ENCODE measurements at places on chromosomes 2 and 18. TPM values are rescaled to one million over a fixed set of nuclear protein-coding genes. Genes with fewer than 3 reads are reported as not detected.

- peak overlapping the region; percentile 60 for H3K27ac ChIP-seq
- H3K4me3 ChIP-seq, result no peak overlapping the region
- no peaks in the 10 kb centered on the region for H3K36me3 ChIP-seq
- no peaks in the 10 kb centered on the region for H3K27me3 ChIP-seq
- H3K4me1 ChIP-seq, result peaks cover 73% of the 10 kb centered on the region
- no peak for DNase-seq
These were observed 55.5 kb upstream of the HS6ST1 start for GRCh38 chr2:128374001-128374710.

DNA sequence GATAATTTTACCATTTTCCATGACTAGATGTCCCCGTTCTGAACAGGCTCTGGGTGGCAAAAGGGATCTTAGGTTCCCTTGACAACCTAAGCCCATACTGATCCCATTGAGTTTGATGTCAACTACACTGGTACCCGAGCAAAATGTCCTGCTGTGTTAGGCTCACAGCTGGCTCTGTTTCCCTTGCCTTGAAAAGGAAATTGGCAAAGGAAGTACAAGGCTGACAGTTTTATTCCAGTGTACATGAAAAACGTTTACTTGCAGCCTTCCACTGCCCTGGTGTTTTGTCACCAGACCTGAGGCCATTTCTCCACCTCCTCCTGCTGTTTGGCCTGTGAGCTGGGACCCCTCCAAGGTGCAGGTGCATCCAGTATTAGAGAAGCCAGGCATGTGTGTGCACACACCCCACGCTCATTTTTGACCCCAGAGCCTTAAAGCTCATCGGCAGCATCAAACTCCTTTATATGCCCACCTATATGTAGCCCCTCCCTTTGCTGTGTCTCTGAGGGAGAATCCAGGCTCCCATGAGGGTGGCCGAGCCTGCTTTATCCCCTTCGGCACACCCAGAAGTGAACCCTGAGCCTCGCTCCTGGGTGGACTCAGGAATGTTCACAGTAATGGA is 171.3 kb downstream of the NDUFA10 start:
- H3K4me3 ChIP-seq, result no peak overlapping the region
- H3K27ac ChIP-seq, result no peak overlapping the region
- H3K36me3 ChIP-seq, result no peaks in the 10 kb centered on the region
- H3K4me1 ChIP-seq, result no peaks in the 10 kb centered on the region
- no peak for DNase-seq

Gene BIN1
- 23.3 TPM for total RNA-seq

- H3K4me1 ChIP-seq, result no peaks in the 10 kb centered on the region
- no peaks in the 10 kb centered on the region for H3K36me3 ChIP-seq
- DNase-seq, result no peak
- no peak overlapping the region for H3K4me3 ChIP-seq
These were observed 39.5 kb upstream of the IMP4 start for GRCh38 chr2:130303169-130303568.

DNA sequence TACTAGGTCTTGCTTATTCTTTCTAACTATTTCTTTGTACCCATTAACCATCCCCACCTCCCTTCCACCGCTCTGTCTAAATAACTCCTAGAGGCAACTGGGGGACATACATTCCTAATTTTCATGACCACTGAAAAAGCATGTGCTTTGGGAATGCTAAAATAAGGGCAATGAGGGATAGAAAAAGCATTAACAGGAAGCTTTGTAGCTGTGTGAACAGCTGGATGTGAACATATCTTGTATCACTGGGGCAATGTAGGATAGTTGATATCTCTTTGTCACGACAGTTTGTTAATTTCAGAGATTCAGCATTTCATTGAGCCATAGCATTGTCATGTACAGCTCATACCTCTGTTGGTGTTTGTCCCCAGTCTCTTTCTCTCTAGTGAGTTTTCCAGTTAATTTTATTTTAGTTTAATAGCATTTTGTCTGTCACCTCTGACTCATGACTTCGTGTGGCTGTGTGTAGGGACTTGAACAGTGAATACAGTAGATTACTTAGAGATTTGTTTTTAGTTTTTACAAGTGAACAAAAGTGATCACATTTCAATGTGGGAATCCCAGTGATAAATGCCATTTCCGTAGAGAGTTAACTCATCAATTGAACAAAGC is 230.3 kb upstream of the NRP2 start:
- no peak overlapping the region for H3K4me3 ChIP-seq
- no peaks in the 10 kb centered on the region for H3K27me3 ChIP-seq
- no peak overlapping the region for H3K27ac ChIP-seq

Gene ZFP36L2
- 36.2 TPM for total RNA-seq

Gene ACOXL
- not detected for total RNA-seq

GRCh38 chr2:226742347-226742746 is 57.3 kb downstream of the IRS1 start:
- no peak for DNase-seq
- peak overlapping the region; percentile 42 for H3K27ac ChIP-seq
- H3K27me3 ChIP-seq, result no peaks in the 10 kb centered on the region
- peaks cover 13% of the 10 kb centered on the region for H3K4me1 ChIP-seq

GRCh38 chr2:174142290-174142689 is 106.0 kb downstream of the OLA1 start:
- H3K27me3 ChIP-seq, result no peaks in the 10 kb centered on the region
- H3K36me3 ChIP-seq, result no peaks in the 10 kb centered on the region
- DNase-seq, result no peak

Gene KCNG2
- not detected for total RNA-seq

Gene PFN4
- not detected for total RNA-seq

GRCh38 chr18:79487801-79488201 is 92.1 kb downstream of the NFATC1 start:
- no peak overlapping the region for H3K27ac ChIP-seq
- H3K36me3 ChIP-seq, result peaks cover 6% of the 10 kb centered on the region
- H3K4me3 ChIP-seq, result no peak overlapping the region
- no peaks in the 10 kb centered on the region for H3K27me3 ChIP-seq
- DNase-seq, result no peak

GRCh38 chr2:102449370-102449974 is 23.6 kb upstream of the SLC9A4 start:
- DNase-seq, result no peak
- no peaks in the 10 kb centered on the region for H3K4me1 ChIP-seq
- H3K27me3 ChIP-seq, result no peaks in the 10 kb centered on the region
- no peaks in the 10 kb centered on the region for H3K36me3 ChIP-seq
- H3K4me3 ChIP-seq, result no peak overlapping the region

DNA sequence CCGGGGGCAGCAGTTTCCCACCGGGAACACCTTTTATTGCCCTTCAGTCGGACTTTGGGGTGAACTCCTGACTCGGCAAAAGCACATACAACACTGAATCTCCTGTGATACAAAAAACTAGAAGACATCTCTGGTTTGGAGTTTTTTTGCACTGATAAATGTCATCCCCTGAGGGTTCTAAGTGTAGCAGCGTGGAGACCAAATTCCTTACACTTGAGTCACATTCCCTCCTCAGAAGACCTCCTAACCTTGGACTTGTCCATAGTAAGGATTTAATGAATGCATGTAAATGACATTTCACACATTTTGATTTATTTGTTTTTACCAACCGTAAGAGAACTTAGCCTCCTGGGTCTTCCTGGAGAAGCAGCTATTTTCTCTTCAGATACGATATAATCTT is 54.0 kb upstream of the GPR45 start:
- no peak for DNase-seq
- H3K4me1 ChIP-seq, result no peaks in the 10 kb centered on the region
- no peak overlapping the region for H3K4me3 ChIP-seq
- H3K27ac ChIP-seq, result no peak overlapping the region
- no peaks in the 10 kb centered on the region for H3K27me3 ChIP-seq
- no peaks in the 10 kb centered on the region for H3K36me3 ChIP-seq

Gene POTEJ
- not detected for total RNA-seq

Gene AQP12A
- total RNA-seq, result not detected

Gene GCG
- total RNA-seq, result not detected

Gene LBX2
- total RNA-seq, result not detected

Gene TEKT4
- not detected for total RNA-seq

Gene SP140L
- total RNA-seq, result 4.8 TPM

DNA sequence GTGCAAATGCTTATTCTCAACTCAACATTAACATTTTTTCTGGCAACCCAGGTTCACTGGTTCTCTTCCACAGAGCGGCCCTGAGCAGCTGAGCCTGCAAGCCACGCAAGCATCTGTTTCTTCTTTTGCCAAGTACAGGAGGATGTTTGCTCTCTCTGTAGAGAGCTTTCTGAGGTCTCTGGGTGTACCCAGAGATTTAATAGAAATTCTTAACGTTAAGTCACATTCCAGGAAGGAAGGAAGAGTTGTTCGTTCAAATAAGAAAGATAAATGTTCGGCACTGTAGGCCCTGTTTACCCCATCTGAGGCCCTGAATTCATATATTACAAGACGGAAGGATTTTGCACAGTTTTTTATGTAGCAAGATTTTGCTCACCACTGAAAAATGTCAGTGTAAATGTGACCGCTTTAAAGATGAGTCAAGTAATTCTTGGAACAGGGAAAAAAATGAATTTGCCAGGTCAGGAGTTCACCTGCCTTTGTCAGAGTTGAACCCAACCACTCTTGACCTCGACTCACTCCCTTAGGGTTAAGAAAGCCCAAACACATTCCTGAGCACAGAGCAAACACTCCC is 30.1 kb downstream of the KCTD18 start:
- H3K36me3 ChIP-seq, result no peaks in the 10 kb centered on the region
- H3K27me3 ChIP-seq, result no peaks in the 10 kb centered on the region
- no peak overlapping the region for H3K4me3 ChIP-seq
- H3K4me1 ChIP-seq, result no peaks in the 10 kb centered on the region
- DNase-seq, result no peak
- peak overlapping the region; percentile 10 for H3K27ac ChIP-seq

GRCh38 chr18:56316727-56317126 is 321.7 kb downstream of the TXNL1 start:
- H3K36me3 ChIP-seq, result no peaks in the 10 kb centered on the region
- H3K4me3 ChIP-seq, result no peak overlapping the region
- no peak for DNase-seq
- H3K27me3 ChIP-seq, result no peaks in the 10 kb centered on the region
- H3K27ac ChIP-seq, result no peak overlapping the region
- no peaks in the 10 kb centered on the region for H3K4me1 ChIP-seq

Gene SCYGR7
- not detected for total RNA-seq

GRCh38 chr2:109679626-109680025 is 65.5 kb downstream of the SOWAHC start:
- H3K27ac ChIP-seq, result no peak overlapping the region
- H3K36me3 ChIP-seq, result no peaks in the 10 kb centered on the region
- H3K4me3 ChIP-seq, result no peak overlapping the region
- no peaks in the 10 kb centered on the region for H3K27me3 ChIP-seq

DNA sequence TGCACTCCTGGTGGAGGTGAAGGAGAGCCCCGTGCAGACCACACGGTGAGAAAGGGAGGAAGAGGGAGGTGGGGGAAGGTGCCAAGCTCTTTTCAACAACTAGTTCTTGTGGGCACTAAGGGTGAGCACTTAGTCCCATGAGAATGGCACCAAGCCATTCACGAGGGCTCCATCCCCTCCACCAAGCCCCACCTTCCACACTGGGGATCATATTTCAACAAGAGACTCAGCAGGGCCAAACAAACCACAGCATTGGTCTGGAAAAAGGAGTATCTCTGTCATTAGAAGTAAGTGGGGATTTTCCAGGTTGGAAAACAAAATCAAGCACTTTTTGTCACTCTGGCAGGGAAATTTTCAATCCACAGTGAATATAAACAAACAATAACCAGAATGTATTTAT is 38.4 kb downstream of the ZAP70 start:
- no peak overlapping the region for H3K27ac ChIP-seq
- DNase-seq, result no peak
- H3K4me1 ChIP-seq, result peaks cover 9% of the 10 kb centered on the region
- no peak overlapping the region for H3K4me3 ChIP-seq

GRCh38 chr2:167749016-167749415 is 498.4 kb downstream of the STK39 start:
- H3K4me3 ChIP-seq, result no peak overlapping the region
- no peaks in the 10 kb centered on the region for H3K27me3 ChIP-seq
- H3K36me3 ChIP-seq, result no peaks in the 10 kb centered on the region
- no peaks in the 10 kb centered on the region for H3K4me1 ChIP-seq

- no peaks in the 10 kb centered on the region for H3K4me1 ChIP-seq
- no peak overlapping the region for H3K4me3 ChIP-seq
- H3K27ac ChIP-seq, result no peak overlapping the region
- DNase-seq, result no peak
- no peaks in the 10 kb centered on the region for H3K27me3 ChIP-seq
- no peaks in the 10 kb centered on the region for H3K36me3 ChIP-seq
These were observed 611.7 kb upstream of the NETO1 start for GRCh38 chr18:73479477-73479876.

Gene FNDC4
- total RNA-seq, result 13.9 TPM

DNA sequence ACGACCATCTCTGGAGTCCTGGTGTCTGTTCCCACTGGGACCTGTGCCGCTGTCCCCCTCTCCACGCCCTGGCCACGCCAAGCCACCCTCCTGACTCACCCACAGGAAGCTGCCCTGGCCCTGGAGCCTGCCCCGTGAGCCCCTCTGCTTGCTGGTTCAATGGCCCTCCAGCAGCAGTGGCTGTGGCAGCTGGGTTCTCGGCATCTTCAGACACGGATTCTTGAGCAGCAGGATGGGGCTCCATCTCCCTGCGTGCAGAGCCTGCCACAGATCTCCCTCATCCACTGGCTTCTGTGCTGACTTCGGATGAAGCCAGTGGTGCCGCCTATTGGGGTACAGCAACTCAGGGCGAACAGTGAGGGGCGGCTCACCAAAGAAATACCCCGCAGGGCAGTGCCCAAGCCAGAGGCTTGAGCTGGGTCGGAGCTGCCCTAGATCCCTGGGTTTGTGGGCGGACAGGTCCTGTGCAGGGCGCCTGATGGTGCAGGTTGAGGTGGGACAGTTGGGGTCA is 14.0 kb downstream of the CAPN10 start:
- H3K4me1 ChIP-seq, result peaks cover 6% of the 10 kb centered on the region
- H3K4me3 ChIP-seq, result no peak overlapping the region
- no peak overlapping the region for H3K27ac ChIP-seq
- no peaks in the 10 kb centered on the region for H3K27me3 ChIP-seq
- DNase-seq, result no peak

DNA sequence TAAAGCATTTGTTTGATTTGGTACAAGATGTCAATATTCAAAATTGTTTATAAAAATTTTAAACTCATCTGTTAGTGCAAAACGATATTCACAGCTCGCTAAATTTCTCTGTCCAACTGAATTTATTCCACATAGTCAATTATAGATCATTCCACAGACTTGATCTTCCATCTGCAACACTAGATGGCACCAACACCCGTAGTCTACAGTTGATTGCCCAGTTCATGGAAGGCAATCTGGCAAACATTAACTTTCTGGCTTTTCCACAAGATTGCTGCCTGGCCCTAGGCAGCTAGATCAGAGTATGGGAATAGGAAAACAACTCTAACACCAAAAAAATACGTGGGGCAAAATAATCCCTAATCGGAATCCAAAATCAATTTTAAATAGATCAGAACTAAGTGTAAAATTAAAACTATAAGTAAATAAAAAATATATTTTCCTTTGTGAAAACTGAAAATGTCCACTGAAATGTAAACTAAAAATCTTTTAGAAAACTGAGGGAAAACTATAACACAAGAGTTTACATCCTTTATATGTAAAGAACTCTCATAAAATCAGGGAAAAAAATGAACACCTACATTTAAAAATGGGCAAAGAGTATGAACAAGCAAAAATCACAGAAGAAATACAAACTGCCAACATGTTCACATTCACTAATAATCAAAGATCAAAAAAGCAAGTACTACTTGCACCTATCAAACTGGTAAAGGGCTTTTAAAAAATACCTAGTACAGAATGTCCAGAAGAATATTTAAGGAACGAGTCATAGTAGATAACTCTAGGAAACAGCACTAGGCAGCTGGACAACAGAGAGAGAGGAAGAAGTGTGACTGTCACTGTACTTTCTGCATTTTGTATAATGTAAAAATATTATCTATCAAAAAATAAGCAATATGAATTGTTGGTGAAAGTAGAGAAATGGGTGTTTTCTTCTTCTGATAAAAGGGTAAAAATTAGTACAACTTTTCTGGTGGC is 35.0 kb downstream of the RTN4 start:
- no peaks in the 10 kb centered on the region for H3K27me3 ChIP-seq
- H3K4me3 ChIP-seq, result no peak overlapping the region
- peak overlapping the region; percentile 84 for H3K27ac ChIP-seq
- H3K36me3 ChIP-seq, result no peaks in the 10 kb centered on the region
